Fibroblast of pulmonary artery (primary cell): ENCODE measurements at places on chromosomes 5 and 9.

- no peak for DNase-seq
Measured at GRCh38 chr5:96066386-96066719, 104.7 kb upstream of the ELL2 start.

- DNase-seq = peak; percentile 87
Measured at GRCh38 chr5:164336906-164337305, 831.5 kb downstream of the MAT2B start.

DNA sequence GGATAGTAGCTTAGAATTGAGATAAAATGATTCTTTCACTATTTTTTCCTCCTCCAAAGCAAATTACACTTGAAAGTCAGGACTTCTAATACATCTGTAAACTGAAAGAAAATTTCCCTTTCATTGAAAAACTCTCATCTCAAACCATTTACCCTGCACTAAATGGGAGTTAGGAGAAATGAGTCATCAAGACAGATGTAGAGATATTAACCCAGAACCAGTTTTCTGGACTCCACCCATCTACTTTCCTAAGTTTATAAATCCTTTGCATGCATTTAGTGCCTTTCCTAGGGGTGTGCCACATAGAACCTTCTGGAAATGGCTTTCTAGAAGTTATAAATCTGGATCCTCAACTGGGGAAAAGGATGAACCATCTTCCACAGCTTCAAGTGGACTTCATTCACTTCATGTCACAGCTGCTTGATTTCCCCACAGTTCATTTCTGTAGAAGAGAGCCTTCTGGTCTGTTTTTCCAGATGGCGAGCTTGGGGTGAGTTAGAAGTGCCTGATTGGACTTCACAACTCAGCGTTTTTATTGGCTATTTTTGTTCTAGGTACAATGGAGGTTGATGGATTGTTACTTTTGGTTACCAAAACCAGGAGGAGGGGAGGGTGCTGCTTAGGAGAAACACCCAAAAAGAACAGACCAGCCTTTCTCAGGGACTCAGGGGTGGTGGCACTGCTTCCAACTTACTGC is 72.5 kb upstream of the GPR151 start:
- DNase-seq = no peak

- peak; percentile 85 for DNase-seq
Measured at GRCh38 chr5:139648205-139649081, at the start of gene CXXC5. Gene CXXC5 (plus strand): TSS chr5:139648349. CDS start chr5:139680524, 32,175 bp downstream.

DNA sequence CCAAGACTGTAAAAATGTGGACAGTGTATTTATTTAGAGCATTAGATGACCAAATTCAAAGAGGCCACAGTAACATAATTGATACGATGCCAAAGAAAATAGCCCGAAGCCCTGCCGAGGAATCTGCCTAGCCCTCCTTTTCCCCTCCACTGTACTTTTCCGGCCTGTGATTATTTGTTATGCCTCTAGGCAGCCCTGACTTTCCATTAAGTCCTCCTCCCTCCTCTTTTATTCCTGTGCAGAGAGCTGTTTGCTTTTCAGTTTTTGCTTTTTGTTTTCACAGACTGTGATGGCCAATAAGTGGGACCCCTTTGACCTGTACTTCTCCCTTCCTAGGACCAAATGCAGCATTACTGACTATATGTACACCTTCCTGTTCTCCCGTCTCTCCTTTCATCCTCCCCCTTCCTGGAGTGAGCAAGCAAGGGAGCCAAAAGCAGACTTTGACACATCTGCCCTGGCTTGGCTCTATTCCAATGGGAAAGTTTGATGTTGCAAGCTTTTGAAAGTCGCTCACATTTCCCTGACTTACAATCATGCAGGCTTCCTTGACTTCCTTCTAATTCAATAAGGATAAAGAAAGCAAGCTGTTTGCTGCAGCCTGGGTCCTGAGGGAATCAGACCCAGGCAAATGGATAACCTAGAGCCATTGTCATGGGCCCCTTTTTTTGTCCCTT is 76.1 kb downstream of the NREP start:
- DNase-seq = peak; percentile 98

DNA sequence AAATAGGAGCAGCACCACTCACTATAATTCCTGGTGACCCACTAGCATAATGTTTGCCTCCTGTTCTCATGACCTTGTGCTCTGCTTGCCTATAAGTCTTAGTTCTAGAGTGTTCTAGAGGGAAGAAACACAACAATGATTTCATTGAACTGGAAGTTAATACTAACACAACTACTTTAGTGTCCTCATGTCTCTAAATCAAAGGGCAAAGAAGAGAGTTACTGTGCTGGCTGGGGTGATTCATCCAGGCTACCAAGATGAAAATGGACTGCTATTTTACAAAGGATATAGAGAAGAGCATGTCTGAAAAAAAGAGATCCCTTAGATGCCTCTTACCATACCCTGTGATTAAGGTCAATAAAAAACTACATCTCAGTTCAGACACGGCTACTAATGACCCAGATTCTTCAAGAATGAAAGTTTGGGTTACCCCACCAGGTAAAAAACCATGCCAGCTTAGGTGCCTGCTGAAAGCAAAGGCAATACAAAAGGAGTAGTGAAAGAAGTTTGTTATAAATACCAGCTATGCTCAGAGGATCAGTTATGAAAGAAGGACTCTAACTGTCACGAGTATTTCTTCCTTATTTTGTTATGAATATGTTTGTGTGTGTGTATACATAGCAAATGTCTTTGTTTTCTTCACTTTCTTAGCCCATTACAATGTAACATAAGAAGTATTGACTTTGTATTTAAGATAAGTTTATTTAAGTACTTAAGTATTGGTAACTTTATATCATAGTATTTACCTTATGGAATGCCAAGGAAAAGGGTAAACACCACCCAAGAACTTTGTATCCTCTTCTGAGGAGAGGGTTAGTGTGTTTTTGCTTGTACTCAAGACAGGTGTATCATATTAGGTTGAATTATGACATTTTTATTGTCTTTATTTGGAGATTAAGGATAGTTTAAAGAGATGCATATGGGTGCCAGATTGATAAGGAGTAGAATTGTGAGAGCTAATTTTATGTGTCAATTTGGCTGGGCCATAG is 314.1 kb upstream of the PTGER4 start:
- no peak for DNase-seq

GRCh38 chr5:157597277-157597676 is 21.7 kb upstream of the ADAM19 start:
- DNase-seq = no peak

DNA sequence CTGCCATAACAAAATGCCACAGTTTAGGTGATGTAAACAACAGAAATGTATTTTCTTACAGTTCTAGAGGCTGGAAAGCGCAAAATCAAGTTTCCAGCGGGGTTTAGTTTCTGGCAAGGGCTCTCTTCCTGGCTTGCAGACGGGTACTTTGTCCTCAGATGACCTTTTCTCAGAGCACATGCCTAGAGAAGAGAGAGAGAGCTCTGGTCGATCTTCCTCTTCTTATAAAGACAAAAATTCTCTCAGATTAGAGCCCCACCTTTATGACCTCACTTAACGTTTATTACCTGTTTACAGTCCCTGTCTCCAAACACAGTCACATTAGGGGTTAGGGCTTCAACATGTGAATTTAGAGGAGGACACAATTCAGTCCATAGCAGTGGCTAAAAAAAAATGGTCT is 119.7 kb downstream of the CETN3 start:
- peak; percentile 33 for DNase-seq

DNA sequence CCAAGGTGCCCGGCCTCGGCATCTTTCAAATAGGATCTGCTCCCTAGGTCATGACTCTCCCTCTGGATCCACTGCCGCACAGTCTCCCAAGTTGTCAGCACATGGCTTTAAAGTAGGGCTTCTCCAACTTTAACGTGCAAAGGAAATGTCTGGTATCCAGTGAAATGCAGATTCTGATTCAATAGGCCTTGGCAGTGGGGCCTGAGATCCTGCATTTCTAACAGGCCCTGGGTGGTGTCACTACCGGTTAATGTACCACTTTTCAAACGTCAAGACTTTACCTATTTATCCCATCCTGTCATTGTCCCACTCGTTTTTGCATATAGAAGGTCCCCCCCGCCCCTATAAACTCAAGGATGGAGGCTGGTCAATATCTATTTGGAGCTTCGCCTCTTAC is 137.6 kb upstream of the ZNF618 start:
- DNase-seq = no peak

- peak; percentile 68 for DNase-seq
Measured at GRCh38 chr9:34994260-34994899, 4.8 kb downstream of the DNAJB5 start.

GRCh38 chr5:57529864-57530263 is 47.3 kb upstream of the ACTBL2 start:
- no peak for DNase-seq

DNA sequence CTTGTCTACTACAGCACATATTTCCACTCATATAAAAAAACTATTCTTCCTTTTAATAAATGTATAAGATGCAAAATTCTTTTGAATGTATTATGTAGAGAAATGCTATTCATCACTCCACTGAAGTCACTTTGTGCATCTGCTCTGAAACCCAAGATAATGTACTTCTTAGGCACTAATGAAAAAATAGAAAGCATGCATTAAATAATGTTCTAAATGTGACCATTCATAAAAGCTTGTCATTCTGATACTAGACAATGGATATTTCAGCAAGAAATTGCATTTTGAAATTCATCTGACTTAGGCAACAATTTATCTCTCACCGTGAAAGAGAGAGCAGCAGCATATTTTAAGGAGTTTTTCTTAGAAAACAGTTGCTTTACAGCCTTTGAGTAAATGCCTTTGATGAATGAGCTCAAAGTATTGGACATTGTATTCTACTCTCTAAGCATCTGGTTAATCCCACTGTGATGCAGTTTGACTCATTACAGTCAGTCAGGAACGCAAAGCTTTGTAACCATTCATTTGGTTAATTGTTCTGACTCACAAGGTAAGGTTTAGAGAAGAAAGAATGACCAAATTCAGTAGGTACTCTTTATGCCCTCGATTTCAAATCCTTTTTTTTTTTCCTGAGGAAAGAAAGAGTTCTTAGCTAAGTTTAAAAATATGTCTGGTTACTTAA is 2233.8 kb upstream of the C9orf72 start:
- DNase-seq = no peak

DNA sequence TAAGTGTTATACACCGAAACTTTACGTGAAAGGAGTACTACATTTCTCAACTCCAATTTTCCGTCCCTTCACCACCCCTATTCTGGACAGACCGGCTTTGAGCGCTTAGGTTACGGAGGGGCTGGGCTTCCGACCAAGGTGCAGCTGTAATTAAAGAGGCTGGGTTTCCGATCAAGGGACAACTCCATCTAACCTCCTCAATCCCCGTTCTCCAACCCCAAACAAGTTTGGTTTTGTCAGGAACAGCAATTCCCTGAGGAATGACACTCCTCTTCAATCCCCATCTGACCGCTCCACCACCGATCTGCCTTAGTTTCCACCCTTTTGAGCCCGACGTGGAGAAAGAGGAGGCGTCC is 577 bp downstream of the TUT7 start:
- DNase-seq = peak; percentile 33

DNA sequence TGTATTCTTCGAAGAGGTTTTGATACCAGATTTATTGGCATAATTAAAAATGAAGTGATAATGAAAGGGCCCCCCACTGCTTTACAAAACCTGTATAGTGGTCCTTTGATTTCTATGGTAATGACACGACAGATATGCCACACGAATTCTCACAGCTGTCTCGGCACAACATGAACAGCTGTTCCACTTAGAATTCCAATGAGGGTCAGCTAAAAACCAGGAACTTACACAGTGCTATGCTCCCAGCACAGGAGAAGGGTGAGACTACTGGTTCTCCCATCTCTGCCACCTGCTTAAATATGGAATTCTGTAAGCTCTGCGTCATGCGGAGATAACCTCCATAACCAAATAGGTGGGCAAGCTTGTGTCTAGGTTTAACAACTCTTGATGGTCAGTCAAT is 183.0 kb upstream of the EFNA5 start:
- DNase-seq = no peak

GRCh38 chr9:135821733-135822373 is 85.5 kb downstream of the CAMSAP1 start:
- DNase-seq = no peak
